ENCODE measurements at places on chromosomes 2 and 18.

GRCh38 chr2:78779761-78780160 is 245.7 kb upstream of the REG3G start:
- DNase-seq: no peak

GRCh38 chr18:35810520-35810919 is 162.0 kb upstream of the RMP24 start:
- no peak for DNase-seq

- no peak for DNase-seq
Observed at GRCh38 chr2:10773821-10774341, 38.7 kb downstream of the PDIA6 start.

DNA sequence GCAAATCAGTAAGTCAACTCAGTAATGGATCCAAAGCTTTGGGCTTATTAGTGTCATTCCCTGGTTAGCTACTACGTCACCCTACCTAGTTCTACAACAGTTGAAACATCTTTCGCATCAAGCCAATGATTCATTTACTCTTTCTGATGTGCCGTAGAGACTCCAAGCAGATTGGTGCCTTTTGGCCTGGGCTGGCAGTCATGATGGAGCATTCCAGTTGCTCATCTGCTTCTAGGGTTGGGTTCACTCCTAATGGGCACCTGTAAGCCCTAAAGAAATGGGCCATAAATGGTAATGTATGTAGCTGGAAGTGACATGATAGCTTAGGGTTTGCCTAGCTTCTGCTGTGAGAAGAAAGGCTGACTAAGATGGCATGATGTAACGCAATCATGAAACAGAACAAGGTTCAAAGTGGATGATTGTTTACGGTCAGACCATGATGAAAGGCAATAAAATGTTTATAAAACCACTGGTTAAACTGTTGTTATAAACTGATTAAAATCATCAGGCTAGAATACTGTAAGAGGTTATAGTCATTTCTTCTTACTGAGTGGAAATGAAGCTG is 20.4 kb upstream of the CCL20 start:
- DNase-seq: no peak

DNA sequence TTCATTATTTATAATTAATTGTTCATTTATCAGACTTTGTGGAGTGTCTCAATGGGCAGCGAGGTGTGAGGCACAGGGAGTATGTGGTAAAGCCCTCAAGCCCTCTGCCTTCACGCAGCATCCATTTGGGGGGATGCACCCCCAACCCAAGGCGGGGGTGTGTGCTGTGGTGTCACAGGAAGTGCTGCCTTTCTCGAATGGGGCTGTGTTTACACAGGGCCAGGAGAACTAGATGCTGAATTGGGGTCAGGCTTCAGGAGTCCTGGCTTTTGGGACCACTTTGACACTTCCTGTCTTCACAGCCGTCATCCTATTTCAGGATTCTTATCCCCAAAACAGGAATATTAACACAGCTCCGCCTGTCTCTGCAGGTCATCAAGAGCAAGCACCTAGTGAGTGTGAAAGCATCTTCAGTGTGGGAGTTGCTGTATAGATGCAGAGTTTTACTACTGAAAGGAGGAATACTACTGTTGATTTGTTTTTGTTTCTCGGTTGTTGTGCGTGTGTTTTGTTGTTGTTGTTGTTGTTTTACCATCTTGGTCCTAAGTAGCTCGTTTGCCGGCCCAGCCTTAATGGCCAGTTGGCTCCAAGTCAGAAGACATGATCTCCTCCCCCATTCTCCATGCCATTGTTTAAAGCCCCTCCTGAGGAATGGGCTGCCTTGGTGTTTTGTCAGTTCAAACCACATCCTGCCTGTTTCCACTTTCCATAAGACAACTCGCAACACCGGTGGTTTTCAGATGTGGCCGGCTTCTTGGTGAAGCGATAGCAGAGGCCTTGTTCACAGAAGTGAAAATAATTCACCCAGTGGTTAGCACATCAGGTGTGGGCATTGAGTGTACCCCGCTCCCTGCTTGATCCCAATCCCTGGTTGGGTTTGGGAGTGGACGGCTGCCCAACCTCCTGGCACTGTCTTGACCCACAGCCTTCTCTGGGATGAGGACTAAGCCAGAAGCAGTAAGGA is 221.3 kb downstream of the BCL2 start:
- no peak for DNase-seq

DNA sequence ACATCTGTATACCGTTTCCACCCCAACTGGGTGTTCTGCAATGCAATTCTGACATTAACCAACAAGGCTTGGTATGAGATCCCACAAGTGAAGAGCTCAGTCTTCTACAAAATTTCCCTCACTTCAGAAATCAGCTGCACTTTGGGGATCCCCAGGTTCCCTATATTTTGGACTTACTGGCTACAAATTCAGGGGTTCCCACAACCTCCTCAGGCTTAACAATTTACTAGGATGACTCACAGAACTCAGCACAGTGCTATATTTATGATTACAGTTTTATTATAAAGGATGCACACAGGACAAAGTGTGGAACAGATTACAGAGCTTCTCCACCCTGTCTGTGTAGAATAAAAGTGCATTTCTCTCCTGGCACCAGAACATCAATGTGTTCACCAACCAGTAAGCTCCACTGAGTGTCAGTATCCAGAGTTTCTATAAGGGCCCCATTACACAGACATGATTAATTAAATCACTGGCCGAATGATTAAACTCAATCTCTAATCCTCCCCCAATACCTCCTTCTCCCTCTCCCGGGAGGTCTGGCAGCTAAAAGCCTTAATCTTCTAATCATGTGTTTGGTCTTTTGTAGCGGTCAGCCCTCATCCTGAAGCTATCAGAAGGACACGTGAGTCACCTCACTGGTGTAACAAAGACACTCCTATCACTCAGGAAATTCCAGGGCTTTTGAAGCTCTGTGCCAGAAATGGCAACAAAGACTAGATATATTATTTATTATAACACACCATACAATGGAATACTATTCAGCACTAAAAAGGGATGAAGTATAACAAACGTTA is 84.6 kb downstream of the SLC66A3 start:
- DNase-seq: no peak

DNA sequence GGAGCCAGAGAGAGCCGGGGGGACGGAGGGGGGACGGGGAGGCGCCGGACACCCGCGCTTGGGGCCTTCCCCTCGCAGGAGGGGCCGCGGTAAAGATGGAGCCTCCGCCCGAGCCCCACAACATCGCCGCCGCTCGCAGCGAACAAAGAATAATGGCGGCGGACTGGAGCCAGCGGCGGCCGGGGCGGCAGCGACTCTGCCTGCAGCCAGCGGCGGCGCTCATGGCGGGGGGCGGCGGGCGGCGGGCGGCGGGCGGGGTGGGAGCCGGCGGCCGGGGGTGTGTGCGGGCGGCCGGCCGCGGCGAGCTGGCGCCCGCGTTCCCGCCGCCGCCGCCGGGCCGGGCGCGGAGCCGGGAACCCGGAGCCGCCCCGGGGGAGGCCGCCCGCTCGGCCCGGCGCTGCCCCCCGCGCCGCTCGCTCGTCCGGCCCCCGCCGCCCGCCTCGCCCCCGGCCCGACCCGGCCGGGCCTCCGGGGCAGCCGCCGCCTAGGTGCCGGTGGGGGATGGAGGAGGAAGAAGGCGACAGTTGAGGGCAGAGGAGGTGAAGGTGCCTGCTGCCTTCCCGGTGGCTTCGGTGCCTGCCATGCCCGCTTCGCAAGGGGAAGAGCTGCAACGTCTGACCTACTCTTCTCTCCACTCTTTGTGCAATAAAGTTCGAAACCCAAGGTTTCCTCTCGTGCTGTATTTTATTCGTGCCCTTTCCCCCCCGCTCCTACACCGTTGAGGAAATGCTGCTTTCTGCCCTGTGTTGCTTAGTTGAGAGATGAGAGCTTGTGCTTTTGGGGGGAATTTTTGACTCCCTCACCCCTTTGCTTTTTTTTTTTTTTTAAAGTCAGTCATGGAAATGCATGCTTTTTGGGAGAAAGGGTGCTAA is 634 bp downstream of the CREB1 start:
- DNase-seq: no peak

DNA sequence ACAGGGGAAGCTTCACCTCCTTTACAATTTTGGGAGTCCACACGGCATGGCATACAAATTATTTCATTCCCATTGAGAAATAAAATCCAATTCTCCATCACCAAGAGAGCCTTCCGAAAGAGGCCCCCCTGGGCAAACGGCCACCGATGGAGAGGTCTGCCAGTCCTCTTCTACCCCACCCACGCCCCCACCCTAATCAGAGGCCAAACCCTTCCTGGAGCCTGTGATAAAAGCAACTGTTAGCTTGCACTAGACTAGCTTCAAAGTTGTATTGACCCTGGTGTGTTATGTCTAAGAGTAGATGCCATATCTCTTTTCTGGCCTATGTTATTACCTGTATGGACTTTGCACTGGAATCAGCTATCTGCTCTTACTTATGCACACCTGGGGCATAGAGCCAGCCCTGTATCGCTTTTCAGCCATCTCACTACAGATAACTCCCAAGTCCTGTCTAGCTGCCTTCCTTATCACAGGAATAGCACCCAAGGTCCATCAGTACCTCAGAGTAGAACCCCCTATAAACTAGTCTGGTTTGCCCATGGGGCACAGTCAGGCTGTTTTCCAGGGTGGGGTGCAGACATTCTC is 58.3 kb downstream of the BCL11A start:
- no peak for DNase-seq

DNA sequence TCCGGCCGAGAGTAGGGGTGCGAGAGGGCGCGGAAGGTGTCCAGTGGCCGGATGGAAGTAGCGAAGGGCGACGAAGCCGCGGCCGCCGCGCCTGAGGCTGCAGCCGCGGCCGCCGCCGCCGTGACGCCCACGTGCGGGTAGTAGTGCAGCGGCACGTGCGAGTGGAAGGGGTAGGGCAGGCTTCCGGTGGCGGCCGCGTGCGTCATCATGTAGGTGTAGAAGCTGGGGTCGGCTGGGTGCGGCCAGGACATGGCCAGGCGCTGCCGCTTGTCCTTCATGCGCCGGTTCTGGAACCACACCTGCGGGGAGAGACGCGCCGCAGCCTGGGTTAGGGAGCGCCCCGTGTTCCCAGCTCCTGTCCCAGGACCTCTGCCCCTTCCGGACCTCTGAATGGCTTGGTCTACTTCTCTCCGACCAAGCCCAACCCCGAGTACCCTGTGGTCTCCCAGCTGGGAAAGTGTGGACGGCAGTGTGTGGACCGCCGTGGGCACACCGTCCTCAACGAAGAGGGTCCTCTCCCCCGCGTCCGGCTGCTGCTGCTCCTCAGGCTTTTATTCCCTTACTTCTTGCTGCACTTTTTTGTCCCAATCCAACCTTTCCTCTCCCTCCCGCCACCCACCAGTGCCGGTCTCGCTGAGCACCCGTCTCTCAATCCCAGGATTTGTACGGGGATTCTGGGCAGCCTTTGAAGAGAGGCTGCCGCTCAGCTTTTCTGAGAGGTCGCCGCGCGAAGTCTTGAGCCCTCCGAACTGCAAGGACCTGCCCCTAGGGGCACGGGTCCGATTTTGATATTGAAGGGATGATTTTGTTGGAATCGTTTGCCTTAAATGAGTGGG is 3.0 kb downstream of the EVX2 start:
- DNase-seq: no peak

- no peak for DNase-seq
Observed at GRCh38 chr2:179565807-179566206, 295.6 kb downstream of the ZNF385B start.

DNA sequence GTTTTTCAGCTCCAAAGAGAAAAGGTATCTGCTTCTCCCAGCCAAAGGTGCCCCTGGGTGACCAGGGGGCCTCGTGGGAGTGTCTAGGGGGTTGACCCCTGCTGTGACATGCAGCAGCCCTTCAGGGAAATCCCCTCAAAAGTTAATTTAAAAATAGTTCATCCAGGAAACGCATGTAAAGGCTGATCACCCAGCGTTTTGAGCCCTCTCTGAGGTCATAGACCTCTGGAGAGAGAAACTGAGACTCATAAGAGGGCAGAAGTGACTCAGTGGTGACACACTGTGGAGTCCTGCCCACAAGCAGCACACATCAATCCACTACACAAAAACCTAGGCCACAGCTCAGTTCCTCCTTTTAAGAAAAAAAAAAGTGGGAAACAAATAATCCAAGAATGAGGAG is 11.9 kb downstream of the GAL3ST2 start:
- no peak for DNase-seq

DNA sequence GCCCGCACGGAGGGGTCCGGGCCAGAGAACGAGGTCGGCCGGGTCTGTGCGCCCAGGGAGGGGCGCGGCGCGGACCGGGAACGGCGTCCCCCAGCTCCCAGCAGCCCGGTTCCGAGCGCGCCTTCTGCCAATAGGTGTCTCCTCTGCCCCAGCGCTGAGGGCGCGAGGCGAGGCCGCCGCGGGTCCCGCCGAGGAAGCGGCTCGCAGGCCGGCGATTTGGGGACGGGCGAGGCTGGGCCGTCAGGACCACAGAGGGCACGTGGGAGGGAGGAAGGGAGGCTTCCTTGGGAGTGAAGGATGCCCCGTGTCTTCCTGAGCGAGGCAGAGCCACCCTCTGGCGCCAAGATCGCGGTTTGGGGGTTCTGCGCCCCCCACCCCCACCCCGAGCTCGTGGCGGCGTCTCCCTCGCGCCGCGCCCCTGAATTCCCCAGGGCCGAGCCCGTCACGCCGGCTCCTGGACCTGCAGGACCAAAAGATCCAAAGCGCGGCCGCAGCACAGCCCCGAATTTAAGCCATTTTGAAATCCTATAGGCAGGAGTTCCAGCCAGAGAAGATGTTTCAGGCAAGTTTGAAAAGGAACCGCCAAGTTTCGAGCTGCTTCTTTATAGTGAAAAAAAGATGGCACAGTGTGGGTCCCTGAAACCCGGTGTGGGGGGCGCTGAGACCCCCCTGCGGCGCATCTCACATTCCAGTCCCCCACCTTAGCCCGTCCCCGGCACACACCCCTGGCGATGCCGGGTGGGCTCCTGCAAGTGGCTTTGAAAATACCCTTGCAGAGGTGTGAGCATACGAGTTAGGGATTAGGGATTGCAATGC is 909 bp downstream of the NFATC1 start:
- DNase-seq: no peak

- DNase-seq: no peak
Observed at GRCh38 chr2:223868005-223868404, 30.6 kb upstream of the AP1S3 start.

DNA sequence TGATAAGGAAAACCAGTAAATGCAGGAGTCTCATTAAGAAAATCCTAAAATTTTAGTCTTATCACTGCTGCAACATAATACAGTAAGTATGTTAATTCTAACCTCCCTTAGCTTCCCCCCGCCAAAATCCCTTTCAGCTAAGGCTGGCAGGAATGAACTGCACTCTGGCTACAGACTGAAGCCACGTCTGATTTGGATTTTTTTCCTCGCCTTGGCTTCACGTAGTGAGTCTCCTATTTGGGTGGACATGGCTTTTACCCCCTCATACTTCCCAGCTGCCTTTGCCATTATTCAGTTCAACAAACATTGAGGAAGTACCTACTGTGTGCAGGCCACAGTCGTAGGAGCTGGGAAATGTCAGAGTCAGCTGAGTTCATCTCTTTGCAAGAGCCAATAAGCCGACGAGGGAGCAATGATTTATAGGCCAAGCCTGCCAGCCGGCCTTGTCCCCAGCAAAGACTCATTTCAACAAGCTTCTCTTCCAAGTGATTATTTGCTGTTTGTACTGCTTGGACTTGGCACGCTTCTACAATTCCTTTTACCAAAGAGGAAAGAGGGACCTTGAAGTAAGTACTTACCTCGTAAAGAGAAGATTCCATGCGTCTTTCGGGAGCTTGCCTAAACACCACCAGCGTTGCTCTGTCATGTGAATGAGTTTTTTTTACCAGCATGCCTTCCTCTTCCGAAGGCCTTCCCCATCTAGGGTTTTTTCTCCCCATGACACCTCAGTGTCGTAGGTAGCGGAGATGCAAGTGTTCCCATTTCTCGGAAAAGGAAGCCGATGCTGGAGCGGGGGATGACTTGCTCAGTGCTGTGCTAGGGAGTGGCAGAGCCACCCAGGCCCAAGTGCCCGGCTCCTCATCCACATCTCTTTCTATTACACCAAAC is 138.6 kb downstream of the KLHL29 start:
- DNase-seq: no peak

Data from esophagus squamous epithelium (tissue), 5 donors.